GM20000 (cell line): ENCODE measurements at places on chromosomes 4 and X.
A peak's percentile ranks its signal among the peaks of the same experiment; 100 is the strongest.

DNA sequence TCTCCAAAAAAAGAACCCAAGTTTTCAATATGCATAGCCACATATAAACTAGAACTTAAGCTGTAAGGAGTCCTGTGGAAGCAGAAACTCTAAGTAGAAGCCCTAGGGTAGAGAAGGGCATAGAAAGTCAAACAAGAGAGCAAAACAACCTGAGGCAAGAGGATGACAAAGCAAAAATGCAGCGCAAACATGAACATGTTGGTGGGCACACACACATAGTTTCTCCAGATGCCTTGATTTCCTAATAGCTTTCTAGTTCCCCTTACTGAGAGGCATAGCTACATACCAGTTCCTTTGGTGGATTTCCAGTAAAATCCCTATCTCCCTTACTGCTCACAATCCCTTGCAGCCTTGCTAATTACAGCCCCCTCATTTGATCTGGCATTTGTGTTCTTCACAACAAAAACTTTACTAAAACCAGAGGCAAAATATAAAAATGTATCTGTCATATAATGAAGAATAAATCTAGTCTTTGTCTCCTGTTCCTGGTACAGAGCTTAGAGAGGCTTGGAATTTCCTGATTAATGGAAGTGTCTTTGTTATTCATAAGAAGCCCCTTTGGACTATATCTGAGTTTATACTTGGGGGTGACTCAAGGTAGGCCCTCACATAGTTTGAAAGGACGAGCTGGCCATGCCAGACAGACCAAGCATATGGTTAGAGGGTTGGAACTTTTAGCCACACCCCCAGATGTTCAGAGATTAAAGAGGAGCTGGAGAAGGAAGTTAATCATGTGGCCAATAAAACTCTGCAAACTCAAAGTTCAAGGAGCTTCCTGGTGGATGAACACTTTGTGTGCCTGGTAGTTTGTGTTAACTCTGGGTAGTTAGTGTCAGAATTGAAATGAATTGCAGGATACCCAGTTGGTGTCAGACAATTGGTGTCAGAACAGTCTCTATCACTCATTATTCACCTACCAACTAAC lies 52.7 kb upstream of the ZCCHC13 start:
- no peak for DNase-seq

DNA sequence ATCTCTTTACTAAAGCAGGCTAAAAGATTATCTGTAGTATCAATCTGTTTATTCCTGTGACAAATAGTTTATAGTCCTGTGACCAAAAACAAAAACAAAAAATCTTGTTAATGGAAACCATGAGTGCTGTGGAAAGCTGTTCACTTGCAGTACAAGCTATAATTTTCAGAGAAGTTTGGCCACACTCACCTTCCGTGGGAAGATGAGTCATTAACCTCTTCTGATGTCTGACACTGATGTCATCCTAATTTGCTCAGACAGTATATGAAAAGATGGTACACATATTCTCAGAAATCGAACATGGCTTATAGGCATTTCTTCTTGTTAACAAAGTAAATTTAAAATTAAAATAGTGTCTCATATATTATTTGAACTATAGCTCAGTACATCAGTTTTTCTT lies 19.9 kb upstream of the ENPP6 start:
- no peak for DNase-seq

- no peak for DNase-seq
Measured at GRCh38 chrX:74510401-74510800, 89.1 kb downstream of the SLC16A2 start.

DNA sequence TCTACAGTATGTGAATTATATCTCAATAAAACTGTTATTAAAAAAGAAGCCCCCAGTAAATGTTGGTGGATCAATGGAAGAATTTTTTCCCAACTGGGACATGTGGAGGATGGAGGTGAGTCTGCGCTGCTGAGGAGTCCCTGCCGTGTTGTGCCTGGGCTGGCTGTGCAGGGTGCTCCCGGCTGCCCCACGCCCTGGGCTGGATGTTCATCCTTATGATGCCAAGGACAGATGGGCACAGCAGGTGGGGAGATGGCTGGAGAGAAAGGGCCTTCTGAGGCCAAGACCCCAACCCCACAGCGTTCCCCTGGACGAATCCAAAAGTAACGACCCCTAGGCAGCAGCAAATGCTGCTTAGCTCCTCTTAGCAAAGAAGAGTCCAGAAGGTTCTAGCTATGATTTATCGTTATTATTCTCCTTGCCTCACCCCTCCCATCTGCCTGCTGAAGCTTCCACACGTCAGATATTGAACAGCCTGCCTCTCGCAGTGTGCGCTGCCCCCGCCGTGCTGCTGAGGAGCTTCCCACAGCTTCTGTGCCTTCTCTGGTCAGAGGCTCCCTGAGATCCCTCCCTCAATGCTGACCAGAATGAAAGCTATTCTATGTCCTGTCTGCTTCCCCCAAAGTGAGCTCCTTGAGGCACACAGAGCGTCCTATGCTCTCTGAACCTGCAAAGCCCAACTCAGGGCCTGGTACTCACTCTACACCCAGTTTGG lies 26.5 kb downstream of the HMX1 start:
- DNase-seq, result no peak

GRCh38 chr4:5758741-5759140 lies 47.7 kb downstream of the EVC start:
- DNase-seq, result peak; percentile 52

DNA sequence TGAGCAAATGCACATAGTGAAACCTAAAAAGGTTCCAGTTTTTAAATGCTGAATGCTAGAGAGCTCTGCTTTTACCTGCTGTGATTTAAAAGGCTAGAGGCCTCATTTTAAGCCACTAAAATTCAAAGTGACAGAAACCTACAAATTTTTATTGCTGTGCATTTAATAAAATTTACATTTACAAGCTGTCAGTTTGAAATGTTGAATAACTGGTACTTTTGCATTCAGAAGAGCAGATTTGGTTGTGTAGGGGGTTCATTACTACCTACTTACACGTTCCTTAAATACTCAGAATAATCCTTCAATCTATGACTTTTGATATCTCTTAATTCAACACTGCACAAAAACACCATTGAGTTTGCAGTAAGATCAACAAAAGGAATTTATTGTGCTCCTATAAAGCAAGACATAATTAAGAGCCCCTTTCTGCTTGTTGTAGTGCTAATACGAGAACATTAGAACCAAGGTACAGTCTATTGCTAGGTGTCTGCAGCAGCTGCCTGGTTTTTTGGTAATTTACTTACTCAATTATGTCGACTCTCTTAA lies 27.9 kb downstream of the NKX3-2 start:
- DNase-seq, result no peak

- no peak for DNase-seq
Measured at GRCh38 chrX:70421618-70422017, 1.5 kb upstream of the GDPD2 start.

- DNase-seq, result no peak
Measured at GRCh38 chr4:36039026-36039425, 205.3 kb downstream of the ARAP2 start.

- no peak for DNase-seq
Measured at GRCh38 chr4:2825740-2826139, 17.9 kb upstream of the ADD1 start.

DNA sequence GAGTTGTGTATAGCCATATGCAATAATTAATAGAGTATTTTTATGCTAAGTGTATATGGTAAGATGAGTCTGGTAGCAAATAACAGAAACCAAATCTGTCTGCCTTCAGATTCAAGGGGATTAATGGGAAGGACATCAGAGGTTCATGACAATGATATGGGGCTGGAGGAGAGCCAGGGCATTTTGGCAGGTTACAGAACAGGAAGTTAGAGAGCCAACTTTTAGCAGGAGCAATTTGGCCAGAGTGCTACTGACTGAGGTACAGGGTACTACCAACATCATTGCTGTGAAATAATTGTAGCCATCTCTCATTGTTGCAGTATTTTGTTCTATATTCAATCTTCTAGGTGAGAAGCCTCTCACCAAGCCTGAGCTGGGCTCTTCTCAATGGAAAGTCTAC lies 210.9 kb upstream of the FAM47A start:
- no peak for DNase-seq

DNA sequence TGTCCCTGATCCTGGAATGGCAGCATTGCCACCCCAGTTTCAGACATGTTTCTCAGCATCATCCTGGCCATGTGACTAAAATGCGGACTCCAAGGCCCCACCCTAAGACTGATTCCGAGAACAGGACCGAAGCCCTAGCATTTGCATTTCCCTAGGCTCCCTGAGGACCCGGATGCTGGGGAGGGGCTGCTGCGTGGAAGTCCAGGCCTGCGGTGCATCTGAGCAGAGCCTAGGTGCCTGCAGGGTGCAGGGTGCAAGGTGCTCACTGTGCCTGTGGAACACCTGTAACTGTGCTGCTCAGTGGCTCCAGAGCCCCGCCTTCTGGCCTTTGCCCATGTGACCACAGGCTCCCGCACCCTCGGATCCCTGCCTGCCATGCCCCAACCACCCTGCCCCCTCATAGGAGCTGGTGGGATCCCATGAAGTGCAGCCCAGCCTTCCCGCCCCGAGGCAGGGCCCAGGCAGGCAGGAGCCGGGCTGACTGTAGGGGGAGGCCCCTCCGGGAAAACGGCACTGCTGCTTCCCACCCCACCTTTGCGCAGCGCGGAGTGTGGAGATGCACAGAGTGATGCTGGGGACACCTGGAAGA lies 14.9 kb downstream of the PNMA6F start:
- no peak for DNase-seq

GRCh38 chrX:14817571-14817970 lies 55.3 kb downstream of the FANCB start:
- DNase-seq, result no peak

GRCh38 chr4:4899202-4899925 lies 39.9 kb downstream of the MSX1 start:
- DNase-seq, result no peak

- no peak for DNase-seq
Measured at GRCh38 chr4:30619679-30620078, 100.5 kb upstream of the PCDH7 start.

DNA sequence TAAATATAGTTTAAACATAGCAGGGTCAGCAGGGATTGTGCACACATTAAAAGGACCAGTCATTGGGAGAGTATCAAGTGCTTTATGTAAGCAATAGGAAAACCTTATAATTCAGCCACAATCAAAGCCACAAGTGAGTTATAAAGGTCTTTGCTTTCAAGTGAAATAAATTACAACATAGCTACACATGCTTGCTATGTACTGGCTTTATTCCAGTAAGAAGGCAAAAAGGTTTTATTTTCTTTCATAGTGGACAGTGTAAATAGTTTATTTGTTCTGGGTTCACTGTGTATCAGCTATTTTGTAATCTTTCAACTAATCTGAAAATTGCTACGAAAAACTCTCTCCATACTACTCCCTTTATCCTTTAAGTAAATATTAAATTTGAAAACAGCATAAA lies 691.4 kb downstream of the PCDH7 start:
- no peak for DNase-seq

- DNase-seq, result no peak
Measured at GRCh38 chr4:163344147-163345125, 744 bp downstream of the NPY5R start.
